Stimulated activated CD8-positive, alpha-beta memory T cell treated with anti-CD3 and anti-CD28 coated beads, Interleukin-15, amount 100 ng/mL, for 1 hour (primary cell): ENCODE measurements at places on chromosomes 2 and 18.

- DNase-seq: no peak
Measured at GRCh38 chr18:32271672-32272208, 81.9 kb downstream of the MEP1B start.

GRCh38 chr2:121833358-121833723, 77.9 kb downstream of the TSN start:
- DNase-seq: no peak

DNA sequence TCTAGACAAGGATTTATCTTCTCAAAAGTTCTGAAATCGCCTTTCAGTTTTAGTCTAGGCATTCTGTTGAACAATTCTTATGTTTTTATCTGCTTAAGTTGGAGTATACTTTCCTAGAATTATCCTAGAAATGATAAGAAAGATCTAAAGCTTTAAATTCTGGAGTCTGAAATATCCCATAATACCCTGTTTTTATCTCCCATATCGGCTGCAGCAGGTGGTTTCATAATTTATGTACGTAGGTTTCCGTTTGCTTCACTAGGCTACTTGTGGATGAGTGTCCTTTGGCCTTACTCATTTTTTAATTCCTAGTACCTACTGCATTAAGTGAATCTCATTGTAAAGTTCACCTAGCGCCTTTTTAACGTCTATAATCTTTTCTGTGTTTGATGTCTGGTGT, 58.5 kb upstream of the MGAT5 start:
- DNase-seq: no peak

- DNase-seq: peak; percentile 25
Measured at GRCh38 chr2:29115797-29116781, 874 bp downstream of the CLIP4 start.

DNA sequence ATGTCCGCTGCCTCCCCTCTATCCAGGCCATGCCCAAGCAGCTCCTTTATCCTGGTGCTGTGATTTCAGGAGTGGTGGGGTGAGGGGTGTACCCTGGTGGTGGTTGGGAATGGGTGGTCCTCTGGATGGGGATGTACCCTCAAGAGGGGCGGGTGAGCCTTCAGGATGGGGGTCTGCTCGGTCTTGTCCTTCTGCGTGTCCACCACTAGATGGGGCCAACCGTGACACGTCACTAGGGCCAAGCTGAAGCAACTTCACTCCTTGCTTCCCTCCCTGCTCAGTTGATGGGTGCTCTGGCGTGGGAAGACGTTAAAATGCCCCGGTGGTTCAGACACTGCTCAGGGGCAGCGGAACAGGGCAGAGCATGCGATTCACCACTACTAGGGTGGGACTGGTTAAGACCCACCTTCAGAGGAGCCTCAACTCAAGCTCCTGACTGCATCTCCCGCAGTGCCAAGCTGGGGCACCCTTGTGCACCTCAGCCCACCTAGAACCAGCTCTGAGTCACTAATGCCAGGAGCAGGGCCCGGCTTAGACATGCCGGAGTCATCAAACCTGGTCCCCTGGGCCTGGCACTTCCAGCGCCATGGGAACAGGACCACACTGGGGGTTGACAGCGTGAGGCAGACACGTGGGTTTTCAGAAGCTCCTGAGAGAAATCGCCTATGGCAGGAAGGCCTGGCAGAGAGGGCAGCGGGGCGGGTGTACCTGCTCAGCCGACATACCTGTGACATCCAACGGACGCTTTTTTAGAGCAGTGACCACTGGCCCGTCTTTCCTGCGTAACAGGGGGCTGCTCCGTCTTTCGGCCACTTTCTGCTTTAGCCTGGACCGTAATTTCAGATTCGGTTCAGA, 256.7 kb downstream of the HDAC4 start:
- DNase-seq: no peak

- DNase-seq: no peak
Measured at GRCh38 chr18:41989508-41989907, 34.5 kb downstream of the PIK3C3 start.

DNA sequence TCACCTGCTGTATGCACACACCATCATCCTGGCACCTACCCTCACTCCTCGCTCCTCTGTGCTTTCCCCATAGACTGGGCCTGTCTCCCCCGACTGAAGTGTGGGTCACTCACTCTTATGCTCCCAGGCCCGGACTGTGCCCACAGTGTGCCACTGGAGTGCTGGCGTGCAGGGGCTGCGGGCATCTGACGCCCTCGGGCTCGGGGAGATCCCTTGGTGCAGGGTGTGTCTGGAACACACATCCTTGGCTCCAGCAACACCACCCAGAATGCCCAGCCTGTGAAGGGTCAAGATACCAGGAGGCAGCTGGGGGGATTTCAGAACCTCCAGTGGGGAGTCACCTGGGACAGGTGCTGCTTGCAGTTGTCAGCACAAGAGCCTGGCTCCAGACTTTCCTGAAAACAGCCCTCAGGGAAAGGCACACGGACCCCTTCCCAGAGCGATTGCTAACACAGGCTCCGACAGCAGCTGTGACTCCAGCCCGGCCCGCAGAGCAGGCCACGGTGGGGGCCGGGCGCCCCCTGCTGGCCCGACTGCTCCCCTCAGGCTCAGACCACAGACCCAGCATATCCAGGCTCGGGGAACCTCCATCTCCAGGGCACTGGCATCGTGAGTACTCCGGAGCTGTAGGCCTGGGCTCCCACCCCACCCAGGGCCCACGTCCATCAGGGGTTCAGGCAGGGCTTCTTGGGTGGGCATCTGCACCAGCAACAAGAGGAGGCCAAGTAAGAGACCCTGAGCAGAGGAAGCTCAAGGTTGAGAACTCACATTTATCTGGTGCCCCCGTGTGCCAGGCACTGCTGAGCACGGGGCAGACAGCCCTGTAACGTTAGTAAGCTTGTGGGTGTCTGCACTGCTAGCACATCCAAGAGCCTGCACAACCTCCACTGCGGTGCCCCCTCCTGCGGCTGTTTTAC, 8.6 kb downstream of the HS1BP3 start:
- DNase-seq: peak; percentile 42

DNA sequence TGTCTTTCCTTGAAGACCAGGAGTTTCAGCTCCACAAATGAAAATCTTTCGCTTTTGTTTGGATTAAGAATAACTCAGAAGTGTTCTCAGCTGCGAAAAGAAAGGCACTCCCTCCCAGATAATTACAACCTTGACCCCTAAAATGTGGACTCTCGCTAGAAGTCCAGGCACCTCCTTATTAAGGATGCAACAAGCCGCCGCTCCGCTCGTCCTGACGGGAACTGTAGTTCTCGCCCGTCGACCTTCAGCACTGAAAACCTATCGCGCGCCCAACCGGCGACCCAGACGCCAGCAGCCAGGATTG, 559 bp downstream of the IMMT start:
- DNase-seq: no peak

DNA sequence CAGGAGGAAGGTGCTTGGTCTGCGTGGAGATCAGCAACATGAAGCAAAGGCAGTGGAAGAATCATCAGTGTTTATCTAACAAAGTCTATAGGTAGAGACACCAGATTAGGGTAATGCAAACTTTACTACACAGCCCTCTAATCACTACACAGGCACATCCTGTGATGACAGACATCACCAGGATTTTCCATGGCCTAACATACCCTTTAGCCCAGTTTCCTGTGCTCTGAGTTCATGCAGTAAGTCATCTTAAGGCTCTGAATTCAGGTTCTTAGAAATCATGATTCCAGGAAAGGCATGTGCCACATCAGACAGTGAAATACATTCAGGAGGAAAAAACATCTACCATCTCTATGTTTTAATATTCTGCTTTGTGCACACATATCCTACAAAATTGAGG, 708.5 kb upstream of the SLC8A1 start:
- DNase-seq: no peak

DNA sequence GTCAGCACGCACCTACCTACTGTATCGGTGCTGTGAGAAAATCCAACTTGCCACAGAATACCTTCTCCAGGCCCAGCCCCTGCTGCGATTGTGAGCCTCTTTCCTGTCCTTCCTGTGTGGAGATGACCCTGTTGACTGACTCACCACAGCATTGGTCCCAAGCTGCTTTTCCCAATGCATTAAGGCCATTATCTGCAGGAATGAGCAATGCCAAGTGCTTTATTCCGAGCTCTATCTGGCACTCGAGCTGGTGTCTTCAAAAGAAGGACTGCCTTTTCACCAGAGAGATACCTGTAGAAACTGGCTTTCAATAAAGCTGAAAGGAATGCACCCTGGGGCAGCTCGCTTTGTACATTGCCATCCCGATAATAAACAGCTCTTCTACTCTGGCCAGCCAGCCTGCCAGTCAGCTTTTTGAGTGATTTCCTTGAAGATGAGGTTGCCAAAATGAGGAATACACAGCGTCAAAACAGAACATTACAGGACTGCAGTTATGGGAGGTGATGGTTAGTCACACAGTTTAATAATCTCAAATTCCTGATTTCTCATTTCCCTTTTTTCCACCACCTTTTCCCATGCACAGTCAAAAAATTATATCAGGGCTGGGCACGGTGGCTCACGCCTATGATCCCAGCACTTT, 8.3 kb upstream of the RNF103 start:
- no peak for DNase-seq

DNA sequence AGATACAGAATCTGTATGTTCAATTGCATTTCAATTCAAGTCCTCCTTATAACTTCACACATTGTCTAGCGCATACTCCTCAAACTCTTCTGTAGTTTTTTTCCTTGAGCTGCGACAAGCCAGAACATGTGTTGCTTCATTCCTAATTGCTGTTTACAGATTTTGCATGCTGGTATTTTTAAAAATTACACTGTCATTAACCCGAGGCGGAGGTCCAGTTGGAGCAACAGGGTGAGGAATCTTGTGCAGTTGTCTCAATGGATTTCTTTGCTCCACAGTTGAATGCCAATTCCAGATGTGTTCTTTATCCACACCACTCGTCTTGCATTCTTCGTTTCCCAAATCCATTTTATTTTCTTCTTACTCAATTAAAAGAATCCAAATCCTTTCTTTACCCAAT, 16.4 kb upstream of the SERPINB13 start:
- no peak for DNase-seq

GRCh38 chr2:150167711-150168110, 319.8 kb downstream of the RND3 start:
- DNase-seq: no peak

GRCh38 chr18:23387265-23387664, 65.8 kb upstream of the RIOK3 start:
- no peak for DNase-seq

- no peak for DNase-seq
Measured at GRCh38 chr2:144198116-144198515, 321.8 kb downstream of the ZEB2 start.

GRCh38 chr2:100643906-100644501, 81.2 kb downstream of the PDCL3 start:
- DNase-seq: no peak

GRCh38 chr2:227472265-227473121, 537 bp downstream of the AGFG1 start:
- no peak for DNase-seq

DNA sequence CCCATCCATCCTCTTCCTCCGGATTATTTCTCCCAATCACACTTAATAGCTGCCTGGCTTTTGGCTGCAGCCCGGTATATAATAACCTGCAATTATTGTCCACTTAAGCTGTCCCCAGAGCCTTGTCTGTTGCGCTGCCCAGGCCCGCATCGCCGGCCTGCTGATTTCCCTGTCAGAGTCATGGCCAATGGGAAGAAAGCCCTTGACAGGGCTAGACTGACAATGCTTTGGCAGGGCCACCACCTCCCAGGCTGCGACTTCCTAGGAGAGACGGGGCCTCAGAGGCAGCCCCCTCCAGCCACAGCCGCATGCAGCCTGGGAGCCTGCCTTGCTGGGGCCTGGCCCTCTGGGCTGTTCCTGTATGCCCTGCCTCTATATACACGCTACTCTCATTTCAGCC, 10.0 kb upstream of the CELF4 start:
- no peak for DNase-seq

DNA sequence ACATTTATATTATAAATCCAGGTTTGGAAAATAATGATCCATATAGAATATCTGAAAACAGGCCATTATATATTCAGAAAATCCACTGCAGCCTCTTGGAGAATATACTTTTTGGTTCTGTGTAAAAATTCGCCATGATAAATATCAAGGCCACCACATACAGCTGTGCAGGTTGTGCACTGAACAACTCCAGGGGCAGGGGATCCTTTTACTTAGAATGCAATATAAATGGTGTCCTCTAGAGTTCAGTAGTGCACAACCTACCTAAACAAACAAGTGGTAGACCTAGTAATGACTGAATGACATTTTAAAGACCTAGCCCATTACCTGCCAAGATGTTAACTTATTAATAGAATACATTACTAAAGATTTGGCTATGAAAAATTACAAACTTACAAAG, 22.4 kb downstream of the MOGAT1 start:
- DNase-seq: no peak

DNA sequence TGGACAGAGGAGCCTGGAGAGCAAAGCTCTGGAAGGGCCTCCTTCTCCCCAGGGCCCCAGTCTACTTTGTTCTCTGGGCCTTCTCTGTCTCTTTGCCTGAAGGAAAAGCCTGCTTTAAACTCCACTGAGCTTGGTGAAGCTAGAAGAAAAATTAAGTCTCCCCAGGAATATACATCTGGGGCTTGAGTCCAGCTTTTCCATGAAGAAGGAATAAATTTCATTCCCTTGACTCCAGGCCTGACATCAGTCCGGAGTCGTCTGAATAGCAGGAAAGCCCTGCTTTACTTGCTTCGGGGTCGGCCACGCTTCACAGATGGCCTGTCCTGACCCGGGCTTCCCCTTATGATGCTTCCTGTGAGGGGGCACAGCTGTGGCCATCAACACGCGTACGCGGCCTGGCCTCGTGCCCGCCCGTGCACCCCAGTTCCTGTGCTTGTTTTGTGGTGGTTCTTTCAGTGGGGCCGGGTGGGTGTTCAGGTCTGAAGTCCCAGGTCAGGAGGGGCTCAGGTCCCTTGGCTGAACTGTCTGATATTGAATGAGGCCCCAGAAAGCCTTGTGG, 73.6 kb downstream of the ACOXL start:
- DNase-seq: no peak

- DNase-seq: no peak
Measured at GRCh38 chr18:41466436-41467160, 488.4 kb upstream of the PIK3C3 start.

GRCh38 chr18:77054606-77055428, 77.8 kb downstream of the MBP start:
- peak; percentile 63 for DNase-seq

DNA sequence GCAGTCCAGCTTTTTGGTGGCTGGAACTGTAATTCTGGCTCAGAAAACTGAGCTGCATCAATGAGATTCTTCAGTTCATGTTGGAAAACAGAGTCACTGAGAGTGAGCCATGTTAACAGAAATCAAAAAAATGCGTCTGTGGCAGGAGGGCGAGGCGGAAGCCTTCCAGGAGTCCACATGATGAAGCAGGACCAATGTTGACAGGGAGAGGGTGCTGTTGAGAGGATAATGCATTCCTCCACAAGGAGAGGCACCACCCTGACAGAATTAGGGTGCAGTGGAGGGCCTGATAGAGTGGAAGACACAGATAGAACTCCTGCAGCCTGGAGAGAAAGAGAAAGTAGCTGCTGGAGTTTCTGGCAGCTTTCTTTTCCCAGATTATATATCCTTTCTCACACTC, 111.5 kb downstream of the MGAT5 start:
- no peak for DNase-seq
